ENCODE measurements at places on chromosomes 13 and 19. TPM values are rescaled to one million over a fixed set of nuclear protein-coding genes. Genes with fewer than 3 reads are reported as not detected.

GRCh38 chr13:93789058-93789457 is 562.5 kb downstream of the GPC6 start:
- DNase-seq: no peak

DNA sequence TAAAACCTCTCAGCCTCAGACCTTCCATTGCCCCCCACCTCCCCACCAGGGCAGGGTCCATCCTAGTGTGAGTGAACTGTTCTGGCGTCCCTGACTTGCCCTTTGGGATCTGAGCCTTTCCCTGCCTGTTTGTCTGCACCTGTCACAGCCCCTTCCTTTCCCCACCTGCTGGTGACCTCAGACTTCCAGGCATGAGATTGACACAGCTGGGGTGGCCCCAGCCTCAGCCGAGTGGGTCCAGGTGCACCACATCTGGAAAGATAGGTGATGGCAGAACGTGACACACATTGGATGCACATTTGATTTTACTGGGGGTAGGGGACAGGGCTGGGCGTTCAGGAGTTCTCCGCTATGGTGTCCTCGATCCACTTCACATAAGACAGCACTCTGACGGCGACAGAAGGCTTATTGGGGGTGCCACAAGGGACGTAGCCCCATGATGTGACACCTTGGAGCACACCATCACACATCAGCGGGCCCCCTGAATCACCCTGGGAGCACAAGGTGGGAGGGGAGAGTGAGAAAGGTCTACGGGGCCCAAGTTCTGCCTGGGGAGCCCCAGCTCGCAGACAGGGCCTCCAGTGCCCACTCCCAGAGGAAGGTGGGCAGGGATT is 4.6 kb downstream of the KLK1 start:
- no peak for DNase-seq

IQCN gene
- total RNA-seq: 0.19 TPM

TMEM145 gene
- not detected for total RNA-seq
